ENCODE measurements at places on chromosomes 3 and 15. TPM values are rescaled to one million over a fixed set of nuclear protein-coding genes. Genes with fewer than 3 reads are reported as not detected.

GRCh38 chr3:180409883-180410282 is 192.1 kb upstream of the TTC14 start:
- H3K36me3 ChIP-seq, result no peaks in the 10 kb centered on the region
- no peak overlapping the region for H3K4me3 ChIP-seq
- peak overlapping the region; percentile 20 for H3K27ac ChIP-seq
- no peaks in the 10 kb centered on the region for H3K27me3 ChIP-seq
- DNase-seq, result no peak

DNA sequence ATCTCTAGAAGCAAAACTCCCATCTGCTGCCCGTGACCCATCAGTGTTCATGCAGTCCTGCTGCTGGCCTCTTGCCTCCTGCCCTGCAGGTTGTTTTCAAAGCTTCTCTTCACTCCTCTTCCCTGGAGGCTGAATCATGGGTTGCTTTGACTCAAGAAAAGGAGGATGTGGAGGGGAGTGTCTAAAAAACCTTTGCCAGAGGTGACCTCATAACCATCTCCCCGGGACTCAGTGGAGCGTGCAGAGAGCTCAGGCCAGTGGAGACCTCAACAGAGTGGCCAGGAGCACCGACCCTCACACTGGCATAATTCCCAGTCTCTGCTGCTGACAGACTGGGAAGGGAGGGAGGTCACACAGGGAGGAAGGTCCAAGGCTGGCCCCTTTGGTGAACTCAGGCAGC is 60.9 kb upstream of the ITGA11 start:
- DNase-seq, result peak; percentile 74
- no peaks in the 10 kb centered on the region for H3K36me3 ChIP-seq
- H3K27ac ChIP-seq, result peak overlapping the region; percentile 38

Gene ADGRG7
- not detected for total RNA-seq

Gene TPRG1
- 6.5 TPM for total RNA-seq

Gene CPN2
- total RNA-seq, result 0.29 TPM

GRCh38 chr15:41341519-41341918 is 8.8 kb downstream of the NUSAP1 start:
- DNase-seq, result no peak
- H3K27ac ChIP-seq, result no peak overlapping the region
- peaks cover 23% of the 10 kb centered on the region for H3K36me3 ChIP-seq
- no peaks in the 10 kb centered on the region for H3K27me3 ChIP-seq

- H3K4me3 ChIP-seq, result peak within 1 kb of the TSS; percentile 50
- peaks cover 21% of the 10 kb centered on the region for H3K4me1 ChIP-seq
- no peak within 1 kb of the TSS for H3K27ac ChIP-seq
- DNase-seq, result peak; percentile 39
- no peaks in the 10 kb centered on the region for H3K36me3 ChIP-seq
Observed at GRCh38 chr3:185552358-185552877, at the start of gene LIPH. TSS of gene LIPH (minus strand) at chr3:185552588. CDS start at chr3:185552471, 117 bp downstream.

GRCh38 chr3:135806317-135806716 is 159.2 kb upstream of the PPP2R3A start:
- no peak for DNase-seq
- H3K36me3 ChIP-seq, result no peaks in the 10 kb centered on the region
- H3K4me1 ChIP-seq, result no peaks in the 10 kb centered on the region

DNA sequence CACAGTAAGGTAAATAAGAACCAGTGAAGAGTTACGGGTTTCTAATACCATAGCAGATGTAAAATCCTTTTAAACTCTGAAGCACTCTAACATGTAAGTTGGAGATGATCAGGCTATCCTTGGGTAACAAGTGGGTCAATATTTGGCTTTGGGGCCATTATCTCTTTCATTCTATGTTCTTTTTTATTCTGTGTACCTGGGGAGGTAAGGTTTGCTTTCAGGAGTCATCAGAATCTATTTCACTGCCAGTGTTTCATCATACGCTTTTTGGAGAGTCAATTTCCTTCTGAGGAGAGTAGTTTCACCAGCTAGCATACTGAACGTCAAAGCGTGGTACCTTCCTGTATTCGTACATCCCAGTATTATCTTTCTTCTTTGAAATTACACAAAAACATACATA is 166.5 kb downstream of the GMNC start:
- no peaks in the 10 kb centered on the region for H3K27me3 ChIP-seq
- peaks cover 15% of the 10 kb centered on the region for H3K4me1 ChIP-seq
- DNase-seq, result no peak
- no peak overlapping the region for H3K27ac ChIP-seq
- H3K4me3 ChIP-seq, result no peak overlapping the region

DNA sequence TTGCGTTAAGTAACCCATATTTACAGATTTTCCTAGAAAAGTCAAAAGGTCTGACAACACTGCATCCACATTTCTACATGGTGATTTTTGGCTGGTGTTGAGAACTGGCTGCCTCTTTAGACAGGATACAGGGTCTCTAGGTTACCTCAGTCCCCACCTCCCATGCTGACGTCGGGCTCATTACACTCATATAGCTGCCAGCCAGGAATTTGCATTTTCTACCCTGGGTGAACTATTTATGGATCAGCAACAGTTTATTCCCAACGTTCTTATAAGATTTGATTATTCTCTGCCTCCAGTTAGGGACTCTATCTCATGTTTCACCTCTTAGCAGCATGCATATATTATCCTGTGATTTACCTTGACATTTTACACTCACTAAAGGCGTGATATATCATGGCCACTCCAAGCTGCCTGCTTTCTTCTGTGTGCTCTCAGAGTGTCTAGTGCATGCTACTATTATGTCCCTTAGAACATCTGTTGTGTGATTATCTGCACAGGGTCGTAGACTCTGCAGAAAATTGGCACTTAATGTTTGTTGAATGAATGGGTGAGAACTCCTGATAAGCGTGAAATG is 49.0 kb downstream of the CLDN11 start:
- DNase-seq, result no peak
- no peaks in the 10 kb centered on the region for H3K36me3 ChIP-seq
- peaks cover 25% of the 10 kb centered on the region for H3K4me1 ChIP-seq
- H3K4me3 ChIP-seq, result no peak overlapping the region
- no peaks in the 10 kb centered on the region for H3K27me3 ChIP-seq

- H3K27me3 ChIP-seq, result no peaks in the 10 kb centered on the region
- no peak overlapping the region for H3K27ac ChIP-seq
- no peaks in the 10 kb centered on the region for H3K4me1 ChIP-seq
- H3K36me3 ChIP-seq, result no peaks in the 10 kb centered on the region
Observed at GRCh38 chr3:14929310-14930074, 17.9 kb upstream of the NR2C2 start.

DNA sequence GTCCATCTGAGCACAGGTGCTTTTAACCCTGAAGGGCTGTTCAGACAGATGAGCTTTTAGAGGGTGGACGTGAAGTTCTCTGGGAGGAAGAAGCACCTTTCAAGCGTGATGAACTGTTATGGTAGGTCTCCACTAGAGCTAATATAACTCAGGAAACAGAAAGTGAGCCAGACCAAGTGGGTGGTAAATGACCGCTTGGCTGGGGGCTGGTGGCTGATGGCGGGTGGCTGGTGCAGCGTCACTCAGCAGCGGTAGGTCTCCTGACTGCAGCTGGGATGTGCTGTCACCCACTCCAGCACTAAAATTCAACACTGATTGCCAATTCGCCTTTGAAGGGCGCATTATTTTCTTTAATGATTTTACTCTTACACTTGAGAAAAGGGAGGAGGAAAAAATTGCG is 31.2 kb upstream of the LACTB start:
- H3K27me3 ChIP-seq, result no peaks in the 10 kb centered on the region
- DNase-seq, result peak; percentile 73
- H3K4me3 ChIP-seq, result no peak overlapping the region

- peak; percentile 78 for DNase-seq
- H3K36me3 ChIP-seq, result peaks cover 22% of the 10 kb centered on the region
- no peaks in the 10 kb centered on the region for H3K27me3 ChIP-seq
- H3K27ac ChIP-seq, result peak overlapping the region; percentile 39
- H3K4me3 ChIP-seq, result no peak overlapping the region
- H3K4me1 ChIP-seq, result peaks cover 27% of the 10 kb centered on the region
Observed at GRCh38 chr15:52559575-52559974, 9.3 kb downstream of the ARPP19 start.

Gene CAMK2N2
- total RNA-seq, result not detected

- no peaks in the 10 kb centered on the region for H3K27me3 ChIP-seq
- peaks cover 23% of the 10 kb centered on the region for H3K4me1 ChIP-seq
- peak; percentile 58 for DNase-seq
- no peak overlapping the region for H3K4me3 ChIP-seq
- H3K27ac ChIP-seq, result no peak overlapping the region
Observed at GRCh38 chr15:29889542-29890329, 67.5 kb upstream of the TJP1 start.

- no peak for DNase-seq
- peaks cover 4% of the 10 kb centered on the region for H3K36me3 ChIP-seq
- H3K4me1 ChIP-seq, result no peaks in the 10 kb centered on the region
- no peak overlapping the region for H3K4me3 ChIP-seq
Observed at GRCh38 chr3:44948239-44948638, 27.7 kb downstream of the ZDHHC3 start.

DNA sequence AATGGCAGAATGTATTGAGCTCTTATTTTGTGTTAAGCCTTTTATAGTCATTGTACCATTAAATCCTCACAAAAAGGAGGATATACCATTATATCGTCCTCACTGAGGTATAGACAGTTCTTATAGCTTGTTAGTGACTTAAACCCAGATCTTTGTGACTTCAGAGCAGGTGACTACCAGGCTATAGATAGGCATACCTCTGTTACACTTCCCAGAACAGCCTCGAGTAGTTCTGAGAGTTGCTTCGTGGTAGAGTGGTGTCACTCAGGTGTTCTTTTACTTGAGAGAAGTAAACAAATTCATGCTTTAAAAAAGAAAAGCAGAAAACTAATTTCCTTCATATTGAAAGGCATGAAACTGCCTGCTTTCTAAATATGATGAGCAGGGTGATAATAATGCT is 59.9 kb downstream of the SEC22A start:
- H3K4me1 ChIP-seq, result no peaks in the 10 kb centered on the region
- no peaks in the 10 kb centered on the region for H3K36me3 ChIP-seq
- no peaks in the 10 kb centered on the region for H3K27me3 ChIP-seq
- DNase-seq, result no peak

- H3K27ac ChIP-seq, result peak overlapping the region; percentile 58
- H3K4me3 ChIP-seq, result no peak overlapping the region
- peak; percentile 72 for DNase-seq
- peaks cover 51% of the 10 kb centered on the region for H3K4me1 ChIP-seq
- H3K27me3 ChIP-seq, result no peaks in the 10 kb centered on the region
Observed at GRCh38 chr3:111809186-111809585, 49.9 kb upstream of the PHLDB2 start.

Gene TRA2B
- 111 TPM for total RNA-seq

Gene RNF111
- total RNA-seq, result 21.4 TPM

- H3K27ac ChIP-seq, result peak within 1 kb of the TSS; percentile 26
- H3K4me3 ChIP-seq, result peak within 1 kb of the TSS; percentile 73
- no peaks in the 10 kb centered on the region for H3K36me3 ChIP-seq
- H3K27me3 ChIP-seq, result peaks cover 6% of the 10 kb centered on the region
- peak; percentile 96 for DNase-seq
Observed at GRCh38 chr15:40763801-40764628, at the start of gene GCHFR. TSS of gene GCHFR (plus strand) at chr15:40764068. CDS start at chr15:40764181, 113 bp downstream.

DNA sequence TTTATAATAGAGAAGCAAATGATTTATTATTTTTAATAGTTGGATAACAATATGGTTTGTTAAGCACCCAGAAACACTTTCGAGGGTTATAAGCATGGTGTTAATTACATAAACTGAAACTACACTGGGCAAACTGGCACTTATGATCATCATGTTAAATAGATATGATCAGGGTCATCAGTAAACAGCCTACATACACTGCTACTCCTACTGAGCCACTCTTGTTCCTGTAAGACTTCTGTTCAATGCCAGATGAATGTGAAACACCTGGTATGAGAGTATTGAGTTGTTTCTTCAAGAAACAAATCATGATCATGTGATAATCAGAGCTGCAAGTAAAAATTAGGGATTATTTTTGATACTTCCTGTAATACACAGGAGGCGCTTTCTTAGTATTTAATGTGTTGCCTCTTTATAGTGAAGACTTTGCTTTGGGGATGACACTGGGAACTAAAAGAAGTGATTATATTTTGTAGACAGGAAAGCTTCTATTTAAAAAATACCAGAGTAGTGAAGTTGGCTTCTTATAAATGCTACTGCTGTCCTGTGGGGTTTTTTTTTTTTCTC is 32.3 kb upstream of the UTS2B start:
- no peaks in the 10 kb centered on the region for H3K27me3 ChIP-seq
- H3K27ac ChIP-seq, result no peak overlapping the region
- no peak for DNase-seq
- no peaks in the 10 kb centered on the region for H3K4me1 ChIP-seq
- no peak overlapping the region for H3K4me3 ChIP-seq

DNA sequence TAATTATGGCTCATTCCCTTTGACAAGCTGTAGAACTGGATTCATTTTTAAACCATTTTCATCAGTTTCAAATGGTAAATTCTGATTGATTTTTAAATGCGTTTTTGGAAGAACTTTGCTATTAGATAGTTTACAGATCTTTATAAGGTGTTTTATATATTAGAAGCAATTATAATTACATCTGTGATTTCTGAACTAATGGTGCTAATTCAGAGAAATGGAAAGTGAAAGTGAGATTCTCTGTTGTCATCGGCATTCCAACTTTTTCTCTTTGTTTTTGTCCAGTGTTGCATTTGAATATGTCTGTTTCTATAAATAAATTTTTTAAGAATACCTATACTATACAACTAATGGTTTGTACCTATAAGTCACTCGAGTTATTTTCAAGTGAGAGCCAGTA is 62.7 kb downstream of the PXYLP1 start:
- H3K4me1 ChIP-seq, result peaks cover 17% of the 10 kb centered on the region
- H3K36me3 ChIP-seq, result no peaks in the 10 kb centered on the region
- no peaks in the 10 kb centered on the region for H3K27me3 ChIP-seq
- DNase-seq, result no peak
- H3K27ac ChIP-seq, result peak overlapping the region; percentile 74

- peaks cover 3% of the 10 kb centered on the region for H3K27me3 ChIP-seq
- no peak overlapping the region for H3K4me3 ChIP-seq
- H3K36me3 ChIP-seq, result no peaks in the 10 kb centered on the region
- no peak overlapping the region for H3K27ac ChIP-seq
Observed at GRCh38 chr3:190865419-190865818, 2.9 kb upstream of the GMNC start.

Gene GABPB1
- 44.9 TPM for total RNA-seq

Gene NLGN1
- 7.7 TPM for total RNA-seq

DNA sequence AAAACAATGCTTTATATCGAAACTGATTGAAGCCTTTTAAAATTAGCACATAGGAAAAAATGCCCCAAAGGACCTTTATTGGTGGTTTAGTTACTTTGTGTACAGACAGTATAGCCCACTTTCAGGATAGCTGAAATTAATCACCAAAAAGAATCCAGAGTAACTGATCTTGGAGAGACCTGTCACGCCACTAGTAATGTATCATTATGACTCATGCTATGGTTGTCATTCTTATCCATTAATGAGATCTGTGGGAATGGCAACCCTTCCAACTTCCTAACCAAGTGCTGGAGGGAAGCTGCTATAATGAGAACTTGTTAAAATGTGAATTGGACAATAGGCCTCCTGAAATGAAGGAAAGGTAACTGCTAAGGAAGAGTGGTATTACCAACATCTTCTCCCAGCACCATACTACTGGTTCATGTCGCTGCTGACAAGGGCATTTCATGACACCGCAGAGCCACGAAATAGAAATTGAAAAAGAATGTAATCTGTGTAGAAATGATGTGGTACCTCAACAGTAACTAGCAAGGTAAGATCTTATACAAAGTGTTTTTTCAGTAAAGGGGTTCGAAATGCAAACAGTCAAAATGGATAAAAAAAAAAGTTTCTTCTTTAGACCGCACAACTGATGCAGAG is 7.1 kb upstream of the EMC4 start:
- H3K4me3 ChIP-seq, result no peak overlapping the region
- H3K27ac ChIP-seq, result no peak overlapping the region
- no peaks in the 10 kb centered on the region for H3K36me3 ChIP-seq
- DNase-seq, result peak; percentile 75
- H3K4me1 ChIP-seq, result peaks cover 4% of the 10 kb centered on the region
- no peaks in the 10 kb centered on the region for H3K27me3 ChIP-seq

Measured in osteoblast (primary cell).